ENCODE measurements at places on chromosomes 4 and X.
A peak's percentile ranks its signal among the peaks of the same experiment; 100 is the strongest.

DNA sequence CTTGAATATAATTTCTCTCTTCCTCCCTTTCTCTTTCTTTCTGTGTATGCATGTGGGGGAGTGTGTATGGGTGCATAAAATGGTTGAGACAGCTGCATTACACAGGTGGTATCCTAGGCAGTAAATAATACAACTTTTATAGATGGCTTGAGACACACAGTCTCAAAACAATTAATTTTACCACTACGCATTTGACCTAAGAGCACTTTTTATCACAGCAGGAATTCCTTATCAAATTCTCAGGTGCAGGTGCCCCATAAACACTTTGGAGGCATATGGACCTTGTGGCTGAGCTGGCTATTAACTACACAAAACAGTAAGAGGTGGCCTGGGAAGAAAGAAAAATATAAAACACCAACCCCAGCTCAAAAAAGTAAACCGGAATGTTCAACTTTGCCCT, 91.3 kb downstream of the RASGEF1B start:
- no peak for DNase-seq

GRCh38 chr4:81508411-81509185, 36.9 kb upstream of the RASGEF1B start:
- no peak for DNase-seq

- DNase-seq, result no peak
Measured at GRCh38 chrX:9207142-9207541, 173.2 kb upstream of the FAM9B start.

- DNase-seq, result no peak
Measured at GRCh38 chr4:48570646-48571220, 80.7 kb downstream of the ZAR1 start.

DNA sequence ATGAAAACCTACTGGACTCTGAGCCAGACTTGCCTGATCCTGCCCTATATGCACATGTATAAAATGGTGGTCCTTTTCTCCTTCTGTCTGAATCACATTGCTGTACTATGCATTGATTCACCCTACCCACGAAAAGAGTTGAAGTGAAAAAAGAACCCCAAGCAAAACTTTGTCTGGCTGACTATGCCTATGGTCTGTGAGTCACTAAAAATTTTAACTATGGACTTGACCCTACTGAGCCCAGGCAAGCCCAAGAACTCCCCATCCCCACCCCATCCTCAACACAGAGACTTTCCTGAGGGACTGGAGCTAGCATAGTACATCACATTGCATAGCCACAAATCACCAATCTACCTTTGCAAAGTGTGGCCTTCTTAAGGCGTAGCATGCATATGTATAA, 116.6 kb upstream of the TENM3 start:
- DNase-seq, result no peak

GRCh38 chr4:124206779-124207605, 505.5 kb downstream of the ANKRD50 start:
- DNase-seq, result no peak

GRCh38 chr4:148112231-148112982, 329.8 kb downstream of the NR3C2 start:
- no peak for DNase-seq

GRCh38 chr4:148015058-148015457, 283.2 kb downstream of the ARHGAP10 start:
- DNase-seq, result no peak

DNA sequence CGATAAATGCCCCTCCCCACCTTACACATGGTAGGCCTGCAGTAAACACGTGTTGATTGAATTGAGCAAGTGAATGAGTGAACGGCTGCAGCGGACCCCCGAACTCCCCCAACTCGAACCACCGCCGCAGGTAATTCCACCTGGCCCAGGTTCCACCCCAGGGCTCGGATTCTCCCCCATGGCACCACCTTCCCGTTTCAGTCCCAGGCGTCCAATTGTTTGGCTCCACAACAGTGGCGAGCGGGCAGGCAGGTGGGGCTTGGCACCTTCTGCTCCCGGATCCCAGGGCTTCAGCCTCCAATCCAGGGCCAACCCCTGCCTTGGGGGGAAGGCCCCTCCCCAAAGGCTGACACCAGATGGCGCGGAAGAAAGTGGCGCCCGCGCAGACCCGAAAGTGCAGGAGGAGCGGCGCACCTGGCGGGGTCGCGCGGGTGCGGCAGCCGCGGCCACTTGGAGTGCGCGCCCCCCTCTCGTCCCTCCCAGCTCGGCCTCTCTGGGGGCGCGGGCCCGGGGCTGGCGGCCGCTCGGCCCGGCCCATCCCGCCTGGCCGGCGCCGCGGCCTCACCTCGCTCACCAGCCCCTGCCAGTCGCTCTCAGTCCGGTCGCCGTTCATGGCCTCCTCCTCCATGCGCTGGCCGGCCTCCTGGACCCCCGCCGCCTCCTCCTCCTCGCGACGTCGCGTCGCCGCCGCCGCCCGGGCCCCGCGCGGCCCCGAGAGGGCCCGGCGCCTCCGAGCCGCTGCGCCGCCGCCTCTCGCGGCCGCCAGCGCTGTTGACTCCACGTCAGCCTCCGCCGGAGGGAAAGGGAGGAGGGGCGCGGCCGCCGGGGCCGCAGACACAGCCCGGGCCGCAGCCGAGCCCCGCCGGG, at the start of gene CCDC149:
CCDC149 (minus strand) TSS at position 791 of the 867 bp plus-strand sequence; CDS start at position 613, 178 bp downstream.
- DNase-seq, result peak; percentile 68

DNA sequence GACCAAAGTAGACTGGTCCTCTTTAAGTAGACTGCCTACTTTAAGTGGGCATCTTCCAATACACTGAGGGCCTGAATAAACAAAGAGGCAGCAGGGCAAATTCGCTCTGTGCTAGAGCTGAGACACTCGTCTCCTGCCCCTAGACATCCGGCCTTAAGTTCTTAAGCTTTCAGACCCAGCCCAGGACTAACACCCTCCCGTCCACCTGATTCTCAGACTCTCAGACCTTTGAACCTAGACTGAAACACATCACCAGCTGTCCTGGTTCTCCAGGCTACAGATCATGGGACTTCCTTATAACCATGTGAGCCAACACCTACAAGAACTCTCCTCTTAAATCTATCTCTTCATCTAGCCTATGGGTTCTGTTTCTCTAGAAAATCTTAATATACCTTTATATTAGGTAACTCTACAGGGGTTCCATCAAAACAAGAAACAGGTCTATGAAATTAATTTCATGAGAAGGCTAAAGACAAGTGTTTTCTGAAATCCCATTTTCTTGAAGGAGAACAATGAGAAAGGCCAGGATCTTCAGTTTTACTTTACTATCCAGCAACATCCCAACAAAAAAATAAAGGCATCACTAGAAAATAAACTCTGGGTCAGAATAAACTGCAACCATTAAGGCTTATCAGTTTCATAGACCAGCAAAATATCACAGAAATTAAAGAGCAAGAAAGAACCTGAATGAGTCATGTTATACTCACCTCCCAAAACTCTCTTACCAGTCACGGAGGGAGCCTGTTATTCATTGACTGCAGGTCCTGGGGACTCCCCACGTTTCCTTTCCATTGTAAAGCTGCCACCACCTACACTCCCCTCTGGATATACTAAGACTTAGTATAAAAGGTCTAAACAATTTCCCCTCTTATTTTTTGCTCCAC, 14.8 kb downstream of the ADGRA3 start:
- DNase-seq, result no peak

DNA sequence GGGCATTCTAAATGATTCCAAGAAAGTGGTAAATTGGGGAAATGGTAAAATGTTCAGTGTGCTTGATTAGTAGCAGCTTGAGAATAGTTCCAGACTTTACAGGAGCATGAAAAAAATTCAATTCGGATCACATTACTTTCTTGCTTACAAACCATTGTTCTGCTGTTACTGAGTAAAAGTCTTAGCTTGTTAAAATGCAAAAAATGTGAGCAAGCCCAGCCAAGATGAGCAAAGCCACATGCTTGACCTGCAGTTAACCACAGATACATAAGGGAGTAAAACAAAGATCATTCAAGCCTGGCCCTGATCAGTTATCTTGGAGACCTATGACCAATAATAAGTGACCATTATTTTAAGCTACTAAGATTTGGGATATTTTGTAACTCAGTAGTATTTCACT, 562.9 kb upstream of the MAGEB2 start:
- no peak for DNase-seq

DNA sequence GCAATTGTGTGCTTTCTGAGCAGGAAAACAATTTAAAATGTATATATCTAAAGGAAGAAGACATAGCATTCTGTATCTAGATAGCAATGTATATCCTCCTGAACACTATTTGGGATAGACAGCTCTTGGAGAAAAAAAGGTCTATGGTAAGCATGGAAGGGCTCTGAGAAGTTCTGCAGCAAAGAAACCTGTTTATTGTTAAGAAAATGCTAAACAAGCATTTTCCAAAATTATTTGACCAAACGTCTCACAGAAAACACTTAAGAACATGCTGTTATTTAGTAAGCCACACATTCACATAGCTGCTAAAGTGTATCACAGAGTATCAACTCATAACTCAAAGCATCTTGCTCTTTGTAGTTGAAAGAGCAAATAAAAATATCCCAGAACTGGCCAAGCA, 67.9 kb downstream of the SH3RF1 start:
- no peak for DNase-seq

GRCh38 chr4:128455480-128455879, 167.9 kb upstream of the PGRMC2 start:
- no peak for DNase-seq

GRCh38 chr4:15794905-15795304, 16.8 kb downstream of the CD38 start:
- DNase-seq, result no peak

DNA sequence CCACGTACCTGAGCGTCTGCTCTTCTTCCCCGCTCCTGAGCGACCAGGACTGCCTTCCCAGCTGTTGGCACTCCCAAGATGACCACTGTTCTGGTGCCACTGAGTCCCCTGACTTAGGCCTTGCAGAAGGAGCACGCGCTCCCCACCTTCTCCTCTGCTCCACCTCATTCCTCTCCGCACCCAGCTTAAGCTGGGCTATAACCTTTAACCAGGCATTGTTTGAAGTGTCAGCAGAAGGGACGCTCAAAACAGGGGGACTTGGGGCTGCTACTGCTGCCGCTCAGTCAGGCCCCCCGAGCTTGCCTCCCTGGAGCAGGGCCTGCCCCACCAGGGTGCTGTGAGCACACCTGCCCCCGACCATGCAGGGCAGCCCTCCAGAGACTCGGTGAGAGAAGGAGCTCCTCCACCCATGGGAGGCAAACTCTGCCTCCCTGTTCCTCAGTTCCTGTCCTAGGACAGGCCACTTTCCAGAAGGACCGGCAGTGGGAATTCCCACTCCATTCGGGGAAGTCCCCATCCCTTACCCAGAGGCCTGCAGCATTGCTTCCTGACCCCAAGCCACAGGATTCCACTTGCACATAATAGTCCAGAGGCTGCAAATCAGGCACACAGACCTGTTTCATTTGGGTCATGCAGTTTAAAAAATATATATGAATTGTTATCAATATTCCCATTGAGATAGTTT, 99.7 kb upstream of the ENPP6 start:
- no peak for DNase-seq

DNA sequence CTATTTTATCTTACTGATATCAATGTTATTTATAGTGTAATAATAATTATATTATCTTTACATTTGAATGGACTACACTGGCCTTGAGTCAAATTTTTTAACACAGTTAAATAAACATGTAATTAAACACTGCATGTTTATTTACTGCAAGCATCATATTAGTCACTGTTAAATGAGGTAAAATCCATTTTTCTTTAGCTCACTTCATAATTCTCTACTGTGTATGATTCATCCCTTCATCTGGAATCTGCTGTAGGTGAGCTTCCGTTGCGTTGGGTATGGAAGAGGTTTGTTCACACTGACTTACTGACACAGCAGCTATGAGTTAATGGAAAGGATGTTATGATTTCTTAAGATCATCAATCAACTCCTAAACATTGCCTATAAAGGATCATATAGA, 572.3 kb downstream of the PCDH11X start:
- no peak for DNase-seq

DNA sequence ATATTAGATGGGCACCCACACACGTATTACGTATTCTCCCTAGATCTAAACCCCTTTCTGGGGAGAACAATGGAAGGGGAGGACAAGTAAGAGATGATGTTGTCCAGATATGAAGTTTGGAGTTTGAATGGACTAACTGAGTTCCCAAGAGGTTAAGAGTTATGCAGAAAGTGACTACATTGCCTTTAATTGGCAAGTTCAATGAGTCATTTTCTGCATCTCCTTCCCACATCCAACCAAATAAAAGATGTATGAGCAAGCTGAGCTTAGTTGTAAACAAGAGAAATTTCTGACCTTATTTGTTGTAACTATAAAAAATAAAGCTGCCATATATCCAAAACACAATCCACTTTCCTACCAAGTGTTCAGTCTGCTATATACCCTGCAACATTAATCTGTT, 50.5 kb downstream of the TIGD2 start:
- no peak for DNase-seq

GRCh38 chrX:1181170-1181569, 31.3 kb downstream of the CRLF2 start:
- no peak for DNase-seq

GRCh38 chr4:142845293-142846107, 601 bp downstream of the INPP4B start:
- DNase-seq, result no peak

- DNase-seq, result no peak
Measured at GRCh38 chrX:11678158-11678557, 12.4 kb upstream of the ARHGAP6 start.

- DNase-seq, result peak; percentile 14
Measured at GRCh38 chrX:10064736-10065135, 92.0 kb upstream of the CLCN4 start.

GRCh38 chr4:190014771-190015537, 12.1 kb downstream of the FRG2 start:
- no peak for DNase-seq

- DNase-seq, result no peak
Measured at GRCh38 chrX:22634083-22634482, 361.4 kb downstream of the CBLL2 start.

- no peak for DNase-seq
Measured at GRCh38 chrX:49172280-49172780, 632 bp downstream of the PLP2 start.

DNA sequence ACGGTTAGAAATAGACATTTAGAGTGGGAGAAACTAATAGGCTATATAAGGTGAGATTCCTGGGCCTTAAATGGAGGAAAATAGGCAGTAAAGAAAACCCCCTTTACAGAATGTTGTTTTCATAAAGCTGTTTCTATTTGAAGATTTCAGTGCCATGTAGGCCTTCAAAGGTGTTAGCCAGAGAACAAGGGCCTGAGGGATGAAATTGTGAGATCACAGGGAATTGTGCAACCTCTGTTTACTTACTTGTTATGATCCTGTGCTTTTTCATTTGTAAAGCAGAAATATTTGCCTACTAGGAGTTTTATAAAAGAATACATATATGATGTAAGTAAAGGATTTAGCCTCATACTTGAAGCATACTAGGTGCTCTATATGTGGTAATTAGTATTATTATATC, 272.9 kb upstream of the ARX start:
- no peak for DNase-seq
